ENCODE measurements at places on chromosomes 6 and 20.
A peak's percentile ranks its signal among the peaks of the same experiment; 100 is the strongest.

DNA sequence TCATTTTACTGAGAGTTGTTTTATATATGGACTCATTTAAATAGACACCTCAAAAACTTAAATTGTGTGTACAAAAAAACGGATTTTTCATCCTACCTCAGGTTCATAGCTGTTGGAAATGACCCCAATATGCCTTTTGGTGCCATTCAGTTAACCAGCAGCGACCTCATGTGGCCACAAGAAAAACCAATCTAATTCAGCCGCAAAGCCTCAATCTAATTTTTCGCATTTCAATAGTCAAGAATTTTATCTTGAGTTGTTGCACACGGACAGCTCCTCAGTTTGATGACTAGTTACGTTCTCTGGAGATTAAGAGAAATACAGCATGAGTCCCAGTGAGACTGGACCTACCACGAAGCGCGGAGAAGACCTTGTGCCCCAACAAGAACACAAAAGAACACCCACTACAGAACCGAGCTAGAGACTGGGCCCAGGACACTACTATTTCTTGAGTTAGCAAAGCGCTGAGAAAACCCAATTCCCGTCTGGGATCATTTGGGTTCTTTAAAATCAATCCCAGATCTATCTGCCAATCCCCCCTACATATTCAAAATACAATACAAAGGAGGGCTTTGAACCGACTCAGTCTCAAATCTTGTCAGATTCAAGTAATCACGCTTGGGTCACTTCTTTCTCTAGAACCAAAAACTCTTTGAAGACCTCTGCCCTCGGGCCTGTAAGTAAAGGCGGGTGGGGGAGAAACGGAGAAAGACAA lies 1.1 kb downstream of the TCP11 start:
- peak; percentile 70 for DNase-seq

DNA sequence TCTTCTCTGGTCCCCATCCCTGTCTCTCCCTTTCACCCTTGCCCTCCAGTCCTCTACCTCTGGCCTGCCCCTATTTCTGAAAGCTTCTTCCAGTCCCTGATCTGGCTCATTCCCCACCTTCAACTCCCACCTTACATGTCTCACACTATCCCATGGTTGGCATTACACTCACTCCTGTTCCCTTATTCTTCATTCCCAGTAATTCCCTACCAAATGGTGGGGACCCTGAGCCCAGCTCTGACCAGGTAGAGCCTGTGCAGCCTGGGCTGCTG lies 6.4 kb downstream of the TP53INP2 start:
- no peak for DNase-seq

DNA sequence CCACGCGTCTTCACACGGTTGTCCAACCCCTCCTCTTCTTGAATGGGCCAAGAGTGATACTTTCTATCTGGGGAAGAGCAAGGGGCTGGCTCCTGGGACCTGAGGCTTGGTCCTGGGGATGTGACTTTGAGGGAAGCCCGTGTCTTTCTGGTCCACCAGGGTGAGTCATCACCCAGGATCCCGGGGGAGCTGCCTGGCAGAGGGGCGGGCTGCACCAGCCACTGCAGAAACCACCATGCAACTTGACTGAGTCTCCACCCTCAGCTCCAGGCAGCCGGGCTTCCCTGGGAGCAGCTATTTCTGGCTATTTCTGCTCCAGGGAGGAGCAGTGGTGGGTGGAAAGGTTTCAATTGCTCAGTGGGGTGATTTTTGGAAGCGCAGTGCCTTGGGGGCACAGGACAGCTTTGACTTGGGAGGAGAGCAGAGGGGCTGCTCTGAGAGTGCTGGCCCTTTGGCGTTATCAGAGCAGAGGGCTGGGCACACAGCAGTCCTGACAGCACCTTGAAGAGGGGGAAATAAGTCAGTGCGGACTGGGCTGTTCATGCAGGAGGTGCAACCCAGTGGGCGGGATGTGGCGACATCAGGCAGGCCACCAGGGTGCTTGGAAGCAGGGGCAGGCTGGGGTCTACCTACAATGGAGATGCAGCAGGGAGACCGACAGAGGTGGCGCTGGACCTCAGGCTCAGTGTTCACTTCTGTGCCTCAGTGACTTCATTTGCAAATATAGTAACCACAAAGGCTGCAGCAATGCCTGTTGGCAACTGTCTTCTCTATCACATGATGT lies 45.1 kb upstream of the FAM83D start:
- DNase-seq, result no peak

DNA sequence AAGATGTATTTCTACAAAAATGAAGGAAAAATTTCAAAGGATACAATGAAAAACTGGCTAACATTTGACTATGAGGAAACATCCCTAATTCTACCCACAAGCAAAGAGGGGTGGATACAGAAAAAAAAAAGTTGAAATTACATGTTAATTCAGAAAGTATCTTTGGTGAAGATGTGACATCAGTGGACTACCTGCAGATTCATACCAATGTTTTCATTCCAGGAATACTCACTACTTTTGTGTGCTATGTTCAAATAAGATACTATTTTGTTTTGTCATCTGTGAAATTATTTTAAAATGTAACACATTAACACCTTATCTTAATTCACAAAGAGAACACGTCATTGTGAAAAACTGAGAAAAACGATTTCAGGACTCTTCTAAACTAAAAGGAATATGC lies 159.3 kb upstream of the SHLD1 start:
- DNase-seq, result no peak

DNA sequence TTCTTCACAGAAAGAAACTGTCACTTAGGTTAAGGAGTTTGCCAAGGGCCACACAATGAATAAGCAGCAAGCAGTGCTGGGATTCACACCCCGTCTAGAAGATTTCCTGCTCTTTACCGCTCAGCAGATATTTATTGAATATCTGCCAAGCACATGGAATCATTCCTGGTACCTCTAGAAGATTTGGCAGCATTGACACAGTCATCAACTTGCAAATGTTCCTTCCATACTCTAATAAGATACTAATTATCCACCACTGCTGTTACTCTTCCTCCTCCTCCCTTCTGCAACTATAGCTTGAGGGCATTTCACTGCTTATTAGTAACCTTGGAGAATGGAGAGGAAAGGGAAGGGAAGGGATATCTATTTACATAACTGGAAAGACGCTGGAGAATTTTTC lies 13.0 kb downstream of the MOXD1 start:
- no peak for DNase-seq

DNA sequence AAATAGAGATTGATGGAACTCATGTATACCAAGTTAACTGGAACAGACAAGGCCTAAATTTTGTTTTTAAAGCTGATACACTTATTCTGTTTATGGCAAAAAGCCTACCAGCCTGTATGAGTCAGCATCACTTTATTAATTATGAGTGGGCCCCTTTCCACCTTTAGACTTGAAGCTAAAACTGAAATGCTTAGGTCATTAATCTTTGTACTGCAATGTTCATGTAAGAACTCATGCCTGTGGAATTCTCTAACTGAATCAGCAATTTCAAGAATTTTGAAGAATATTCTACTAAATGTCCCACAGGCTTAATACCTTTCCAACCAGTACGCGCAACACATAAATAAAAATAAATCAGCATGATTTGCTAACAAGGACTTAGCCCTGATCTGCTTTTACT lies 140.2 kb upstream of the PHACTR1 start:
- no peak for DNase-seq

DNA sequence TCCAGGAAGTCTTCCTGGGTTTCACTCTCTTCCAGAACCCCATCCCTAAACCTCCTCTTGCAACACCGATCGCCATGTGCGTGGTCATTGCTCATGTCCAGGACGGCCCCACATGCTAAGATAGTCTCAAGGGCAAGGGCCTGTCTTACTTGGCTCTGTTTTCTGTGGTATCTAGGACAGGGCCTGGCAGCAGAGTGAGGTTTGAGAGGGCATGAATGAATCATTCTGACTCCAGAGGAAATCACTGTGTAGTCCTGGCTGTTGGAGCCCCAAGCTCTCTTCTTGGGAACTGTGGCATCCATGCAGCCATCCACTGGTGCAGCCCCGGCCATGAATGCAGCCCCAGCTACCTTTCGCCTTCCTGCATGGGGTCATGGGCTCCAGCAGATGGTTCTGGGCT lies 12.4 kb downstream of the SIRPA start:
- no peak for DNase-seq

GRCh38 chr6:161215193-161215592 lies 58.7 kb downstream of the AGPAT4 start:
- no peak for DNase-seq

DNA sequence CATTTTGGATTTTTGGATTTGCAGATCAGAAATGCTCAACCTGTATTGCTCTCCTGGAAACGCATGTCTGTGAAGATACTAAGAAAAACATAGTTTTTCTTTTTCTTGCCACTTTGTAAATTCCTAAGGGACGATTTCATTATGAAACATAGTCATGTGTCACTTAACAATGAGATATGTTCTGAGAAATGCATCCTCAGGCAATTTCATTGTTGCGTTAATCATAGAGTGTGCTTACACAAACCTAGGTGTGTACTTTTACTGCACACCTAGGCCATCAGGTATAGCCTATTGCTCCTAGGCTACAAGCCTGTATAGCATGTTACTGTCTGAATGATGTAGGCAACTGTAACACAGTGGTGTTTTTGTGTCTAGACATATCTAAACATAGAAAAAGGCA lies 13.4 kb upstream of the THEMIS start:
- DNase-seq, result no peak

DNA sequence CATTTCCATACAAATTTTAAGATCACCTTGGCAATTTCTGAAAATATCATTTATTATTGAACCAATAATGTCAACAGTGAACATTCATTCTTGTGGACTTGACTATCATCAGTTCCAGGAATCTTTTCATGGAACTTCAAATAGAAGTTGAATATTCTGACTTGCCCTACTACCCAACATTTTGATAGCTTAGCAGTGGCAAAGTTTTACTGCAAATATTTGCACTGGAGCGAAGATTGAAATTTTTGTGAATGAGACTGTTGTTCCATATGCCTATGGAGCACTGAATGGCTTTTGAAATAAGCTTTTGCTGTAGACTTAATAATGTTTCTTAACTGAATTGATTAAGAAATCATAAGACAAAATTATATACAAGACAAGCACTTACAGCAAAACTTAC lies 23.6 kb downstream of the BEND6 start:
- DNase-seq, result no peak

- DNase-seq, result no peak
Measured at GRCh38 chr20:40591536-40591935, 97.5 kb downstream of the MAFB start.

DNA sequence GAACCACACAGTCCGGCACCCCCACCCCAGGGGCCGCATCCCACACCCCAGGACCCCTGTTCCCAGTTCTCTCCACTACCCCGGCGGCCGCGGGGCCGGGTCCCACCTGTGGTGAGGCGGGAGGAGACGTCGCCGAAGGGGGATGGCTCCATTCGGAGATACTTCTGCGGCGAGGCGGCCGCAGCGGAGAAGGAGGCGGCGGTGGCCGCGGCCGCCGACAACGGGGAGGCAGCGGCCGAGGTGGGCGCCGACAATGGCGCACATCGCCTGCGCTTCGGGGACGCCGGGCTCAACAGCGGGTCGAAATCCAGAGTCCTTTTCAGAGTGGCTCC lies 723 bp downstream of the AKIRIN2 start:
- peak; percentile 68 for DNase-seq

DNA sequence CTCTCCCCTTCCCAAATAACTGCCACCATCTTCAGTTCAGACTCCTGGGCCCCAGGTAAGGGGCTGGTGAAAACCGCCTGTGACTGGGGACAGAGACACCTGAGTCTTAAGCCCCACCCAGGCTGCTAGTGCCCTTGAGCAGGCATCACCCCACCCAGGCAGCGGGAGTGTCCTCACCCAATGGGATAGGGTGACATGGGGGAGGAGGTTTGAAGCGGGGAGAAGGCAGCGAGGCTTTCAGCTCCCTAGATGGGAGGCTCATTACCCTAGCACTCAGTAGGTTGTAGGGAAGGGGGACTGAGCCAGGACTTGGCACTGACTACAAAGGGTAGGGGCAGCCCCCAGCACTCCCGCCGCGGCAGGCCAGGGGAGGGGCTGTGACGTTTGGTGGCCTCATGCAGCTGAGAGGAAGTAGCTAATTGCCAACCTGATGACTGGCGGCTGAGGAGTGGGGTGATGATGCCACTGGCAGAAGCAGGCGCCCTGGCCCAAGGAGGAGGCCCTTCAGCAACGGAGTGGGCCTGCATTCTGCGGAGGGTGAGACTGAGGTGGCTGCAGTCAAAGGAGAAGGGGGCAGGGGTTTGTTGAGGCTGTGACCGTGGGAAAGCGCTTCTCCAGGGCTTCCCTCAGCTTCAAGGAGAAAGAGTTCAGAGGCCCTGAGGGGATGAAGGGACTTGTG lies 126.9 kb downstream of the MRPL14 start:
- DNase-seq, result peak; percentile 44

DNA sequence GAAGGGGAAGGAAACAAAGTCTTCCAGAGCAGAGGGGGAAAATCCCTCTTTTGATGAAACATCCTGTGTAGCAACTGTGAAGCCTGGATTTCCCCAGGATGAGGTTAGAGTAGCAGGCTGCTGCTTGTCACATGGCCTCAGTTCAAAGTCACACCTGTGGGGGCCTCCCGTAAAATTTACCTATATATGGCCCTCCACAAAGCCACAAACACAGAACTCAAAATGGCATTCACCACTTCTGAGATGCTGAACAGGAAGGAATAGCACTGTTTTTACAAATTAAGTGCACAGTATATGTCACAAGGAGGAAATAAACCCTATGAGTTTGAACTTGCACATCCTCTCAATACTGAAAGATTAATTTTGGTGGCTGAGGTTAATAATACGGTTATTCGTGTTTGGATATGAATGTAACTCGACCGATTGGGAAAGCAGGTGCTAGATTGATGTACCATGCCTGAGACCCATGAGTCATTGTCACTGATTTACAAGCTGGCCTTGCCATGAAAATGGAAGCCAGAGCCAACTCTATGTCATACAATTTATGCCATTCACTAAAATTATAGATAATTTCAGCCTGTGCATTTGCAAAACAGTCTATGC lies 70.6 kb downstream of the SGK1 start:
- no peak for DNase-seq

DNA sequence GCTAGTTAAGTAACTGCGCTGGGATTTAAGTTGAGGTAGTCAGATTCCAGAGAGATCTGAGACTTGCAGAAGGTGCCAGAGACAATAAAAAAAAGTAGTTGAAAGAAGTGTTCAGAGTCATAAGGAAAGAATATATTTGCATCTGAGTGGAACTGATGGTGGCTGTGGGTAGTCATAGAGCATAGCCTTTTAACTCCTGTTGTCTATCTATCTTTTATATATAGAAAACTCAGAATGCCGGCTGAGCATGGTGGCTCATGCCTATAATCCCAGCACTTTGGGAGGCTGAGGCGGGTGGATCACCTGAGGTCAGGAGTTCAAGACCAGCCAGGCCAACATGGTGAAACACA lies 62.0 kb downstream of the CARMIL1 start:
- no peak for DNase-seq

GRCh38 chr6:15305909-15306308 lies 60.0 kb downstream of the JARID2 start:
- no peak for DNase-seq

GRCh38 chr6:167122041-167122826 lies 662 bp upstream of the CCR6 start:
- peak; percentile 18 for DNase-seq

DNA sequence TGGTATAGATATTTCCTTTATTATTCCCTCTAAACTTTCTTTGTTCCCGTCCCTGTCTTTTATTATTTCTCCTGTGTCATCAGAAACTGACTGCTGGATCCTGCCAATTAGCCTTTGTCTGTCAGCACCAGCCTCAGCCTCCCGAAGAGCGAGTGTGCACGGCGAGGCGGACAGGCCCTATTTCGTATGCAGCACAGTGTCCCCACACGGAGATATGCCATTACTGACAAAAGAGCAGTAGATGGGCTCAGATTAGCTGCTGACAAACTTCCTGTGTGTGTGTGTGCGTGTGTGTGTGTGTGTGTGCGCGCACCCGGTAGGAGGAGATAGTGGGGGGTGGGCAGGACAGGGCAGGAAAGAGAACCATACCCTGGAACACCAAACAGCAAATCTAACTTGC lies 99.5 kb upstream of the ZFP64 start:
- no peak for DNase-seq

All from right forelimb (tissue), 1 donor.